Activated CD4-positive, alpha-beta T cell treated with anti-CD3 and anti-CD28 coated beads for 1 hour (primary cell): ENCODE measurements at places on chromosomes 2 and 18.

DNA sequence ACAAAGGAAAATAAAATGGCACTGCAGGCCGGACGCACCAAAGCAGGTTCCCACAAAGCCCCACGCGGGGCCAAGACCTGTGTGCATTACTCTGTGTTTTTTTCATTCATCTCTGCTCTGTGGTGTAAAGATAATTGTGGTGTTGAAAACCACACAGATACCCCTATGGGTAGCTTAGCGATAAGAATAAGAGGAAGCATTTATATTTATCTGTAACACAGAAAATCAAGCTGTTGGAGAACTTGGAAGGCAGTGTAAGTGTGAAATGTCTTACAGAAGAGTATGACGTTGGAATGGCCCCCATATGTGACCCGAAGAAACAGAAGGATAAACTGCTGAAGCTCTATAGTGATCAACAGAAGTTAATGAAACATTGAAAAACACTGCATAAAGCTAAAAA, 20.3 kb upstream of the MARCO start:
- DNase-seq, result no peak

GRCh38 chr2:159714247-159714930, 2.1 kb downstream of the MARCHF7 start:
- no peak for DNase-seq

DNA sequence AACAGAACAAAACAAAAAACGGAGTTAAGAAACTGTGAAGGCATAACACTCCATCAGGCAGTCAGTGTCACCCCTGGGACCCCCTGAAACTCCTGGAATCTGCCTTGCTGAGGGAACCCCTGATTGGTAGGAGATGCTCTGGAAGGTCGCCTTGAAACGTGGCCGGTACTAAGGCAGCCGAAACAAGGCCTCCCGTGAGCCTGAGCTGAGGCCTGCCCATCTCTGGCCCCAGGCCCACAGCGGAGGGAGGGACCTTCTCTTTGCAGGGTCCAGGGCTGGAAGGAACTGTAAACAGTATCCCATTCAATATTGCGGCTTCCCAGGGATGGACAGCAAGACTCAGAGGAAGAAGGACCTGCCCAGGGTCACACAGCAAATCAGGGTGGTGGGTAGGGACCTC, 155.7 kb downstream of the INHBB start:
- no peak for DNase-seq

DNA sequence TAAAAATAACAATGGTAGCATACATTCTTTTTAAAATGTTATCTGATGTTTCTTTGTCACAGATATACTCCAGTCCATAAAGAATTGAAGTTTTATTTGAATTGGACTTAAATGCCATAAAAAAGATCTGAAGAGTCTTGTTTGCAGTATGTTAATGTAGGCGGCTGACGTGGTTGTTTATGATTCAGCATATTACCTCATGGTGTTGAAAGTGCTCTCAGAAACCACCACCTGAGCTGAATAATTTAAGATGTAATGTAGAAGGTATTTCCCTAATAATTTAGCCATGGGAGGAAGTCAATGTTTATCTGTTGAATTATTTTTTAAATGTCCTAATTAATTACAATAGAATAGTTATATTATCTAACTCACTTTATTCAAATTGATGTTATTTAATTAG, 58.6 kb upstream of the CHN1 start:
- no peak for DNase-seq

GRCh38 chr2:14907014-14907612, 274.6 kb downstream of the LRATD1 start:
- DNase-seq, result no peak

- no peak for DNase-seq
These were observed 241.4 kb upstream of the ACVR2A start for GRCh38 chr2:147603447-147603846.

- no peak for DNase-seq
These were observed 146.3 kb upstream of the TWIST2 start for GRCh38 chr2:238701341-238702206.

- no peak for DNase-seq
These were observed 877.3 kb upstream of the LRRTM1 start for GRCh38 chr2:81181845-81182244.
